ENCODE measurements at places on chromosomes 7 and 10. TPM values are rescaled to one million over a fixed set of nuclear protein-coding genes. Genes with fewer than 3 reads are reported as not detected.

CAMK1D gene
- polyA plus RNA-seq: 9.9 TPM

IGF2BP3 gene
- polyA plus RNA-seq: 64.2 TPM

CALN1 gene
- polyA plus RNA-seq: 0.83 TPM

LOXL4 gene
- 3.6 TPM for polyA plus RNA-seq

INHBA gene
- polyA plus RNA-seq: 5.5 TPM

GRCh38 chr7:74134117-74134620 lies 40.0 kb upstream of the EIF4H start:
- DNase-seq: no peak

- DNase-seq: no peak
Measured at GRCh38 chr10:132106431-132106830, 40.7 kb downstream of the JAKMIP3 start.

- DNase-seq: no peak
Measured at GRCh38 chr10:13812804-13813203, 226.0 kb downstream of the PRPF18 start.

- no peak for DNase-seq
Measured at GRCh38 chr10:123786896-123787295, 104.7 kb downstream of the CPXM2 start.

DNA sequence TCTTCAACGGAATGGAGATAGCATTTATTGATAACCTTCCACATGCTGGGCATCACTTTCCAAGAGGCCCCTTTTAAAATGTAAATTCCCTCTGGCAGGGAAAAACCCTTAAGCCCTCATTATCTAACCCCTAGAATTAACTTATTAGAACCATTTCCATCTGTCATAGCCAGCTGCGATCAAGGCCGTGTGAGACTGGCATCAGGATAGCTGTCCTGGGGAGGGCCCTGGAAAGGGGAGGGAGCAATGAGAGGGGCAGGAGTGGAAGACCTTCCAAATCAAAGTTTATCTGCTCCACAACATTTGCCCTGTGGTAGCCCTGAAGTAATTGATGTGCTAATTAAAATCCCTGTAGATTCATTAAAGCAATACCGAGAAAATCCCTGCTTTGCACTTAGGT lies 45.0 kb upstream of the JAZF1 start:
- DNase-seq: no peak

- DNase-seq: no peak
Measured at GRCh38 chr7:130733931-130734814, at the start of gene KLF14. KLF14 (minus strand) TSS chr7:130734207; CDS start chr7:130734033, 174 bp downstream.

GRCh38 chr10:123635131-123635530 lies 31.0 kb upstream of the GPR26 start:
- no peak for DNase-seq

DNA sequence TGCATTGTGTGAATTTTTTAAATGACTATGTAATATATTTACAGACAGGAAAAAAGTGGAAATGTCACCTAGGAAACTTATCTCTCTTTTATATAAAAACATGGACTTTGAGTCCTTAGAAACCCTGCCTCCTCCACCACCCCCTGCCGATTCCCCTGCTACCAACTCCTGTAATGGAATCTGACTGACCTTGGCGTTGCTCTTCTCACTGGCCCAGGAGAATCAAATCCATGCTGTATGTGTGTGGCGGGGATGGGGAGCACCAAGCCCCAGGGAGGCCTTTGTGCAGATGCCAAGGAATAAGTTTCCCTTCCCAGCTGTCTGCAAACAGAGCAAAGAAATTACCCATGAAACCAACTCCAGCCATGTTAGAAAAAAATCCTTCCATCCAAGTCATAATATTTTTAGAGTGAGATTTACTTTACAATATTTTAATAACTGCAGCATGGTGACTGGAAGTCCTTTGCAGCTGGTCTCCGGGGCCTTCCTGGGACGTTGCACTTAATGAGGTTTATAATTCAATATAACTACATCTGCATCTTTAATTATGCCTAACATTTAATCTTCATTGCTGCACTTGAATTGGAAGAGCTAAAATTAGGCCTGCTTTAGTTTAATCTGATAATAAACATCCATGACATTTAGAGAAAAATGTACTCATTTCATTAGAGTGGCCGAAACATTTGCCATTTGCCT lies 111.4 kb upstream of the CACUL1 start:
- no peak for DNase-seq

- DNase-seq: no peak
Measured at GRCh38 chr7:155377838-155378579, 79.9 kb upstream of the EN2 start.

GRCh38 chr7:94088560-94088959 lies 84.4 kb upstream of the BET1 start:
- no peak for DNase-seq

DNA sequence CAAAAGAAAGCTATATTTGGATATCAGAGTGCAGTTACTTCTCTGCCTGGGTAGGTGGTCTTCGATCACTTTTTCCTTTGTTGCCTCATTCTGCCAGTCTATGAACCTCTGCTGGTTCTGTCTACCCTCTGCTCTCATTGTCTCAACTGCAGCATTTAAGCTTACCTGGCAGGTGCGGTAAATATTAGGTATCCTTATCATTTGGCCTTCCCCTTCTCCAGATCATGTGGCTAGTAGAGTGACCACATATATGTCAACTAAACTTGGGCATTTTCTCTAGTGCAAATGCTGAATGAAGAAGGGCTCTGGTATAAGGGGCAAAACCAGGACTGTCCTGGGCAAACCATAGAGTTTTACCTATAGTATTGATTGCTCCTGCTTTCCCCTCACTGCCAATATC lies 180.8 kb downstream of the MDFIC start:
- DNase-seq: no peak

DNA sequence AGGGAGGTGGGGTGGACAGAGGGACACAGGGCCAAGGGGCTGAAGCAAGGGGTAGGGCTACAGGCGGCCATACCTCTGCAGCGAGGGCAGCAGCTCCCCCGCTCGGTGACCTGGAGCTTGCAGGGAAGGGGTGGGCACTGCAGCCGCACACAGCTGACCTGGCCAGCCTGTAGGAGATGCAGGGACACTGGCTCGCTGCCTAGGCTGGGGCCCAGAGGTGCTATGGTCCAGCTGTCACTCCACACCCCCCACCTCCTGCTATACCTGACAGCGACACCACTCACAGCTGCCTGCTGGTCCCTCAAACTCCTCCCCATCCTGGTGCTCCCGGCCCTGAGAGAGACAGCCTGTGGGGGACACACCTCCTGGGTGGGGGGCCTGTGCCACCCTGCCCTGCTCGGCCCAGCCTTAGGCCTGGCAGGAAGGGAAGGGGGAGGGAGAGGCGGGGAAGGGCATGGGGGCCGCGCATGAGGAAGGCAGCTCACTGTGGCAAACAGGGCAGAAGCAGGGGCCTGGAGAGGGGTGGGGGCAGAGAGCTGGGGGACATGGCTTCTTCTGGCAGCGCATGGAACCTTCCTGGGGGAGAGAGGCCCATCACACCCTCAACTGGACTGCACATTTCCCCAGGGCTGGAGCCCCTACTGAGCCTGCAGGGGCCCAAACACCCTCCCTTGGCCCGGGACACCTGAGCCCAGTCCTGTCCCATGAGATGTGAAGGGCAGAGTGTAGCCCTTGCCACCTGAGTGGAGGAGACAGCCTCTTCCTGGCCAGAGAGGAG lies 23.9 kb downstream of the ATP6V1F start:
- DNase-seq: no peak

DNA sequence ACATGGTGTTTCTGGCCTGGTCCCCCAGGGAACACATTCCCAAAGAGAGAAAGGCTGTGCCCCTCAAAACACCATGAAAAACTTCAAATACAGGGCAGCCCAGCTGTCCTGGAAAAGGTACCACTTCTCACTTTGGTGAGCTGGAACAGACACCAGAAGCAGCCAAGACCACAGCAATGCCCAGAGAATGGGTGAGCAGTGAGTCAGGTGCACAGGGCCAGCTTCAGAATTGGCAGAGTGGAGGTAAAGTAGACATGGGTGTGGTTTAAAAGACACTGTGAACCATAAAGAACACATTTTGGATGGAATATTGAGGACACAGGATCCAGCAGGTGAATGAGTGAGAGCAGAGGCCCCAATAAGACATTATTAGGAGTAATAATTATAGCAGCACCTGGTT lies 51.3 kb downstream of the FAM13C start:
- DNase-seq: no peak

- no peak for DNase-seq
Measured at GRCh38 chr7:85896531-85896930, 709.7 kb upstream of the SEMA3D start.

DNA sequence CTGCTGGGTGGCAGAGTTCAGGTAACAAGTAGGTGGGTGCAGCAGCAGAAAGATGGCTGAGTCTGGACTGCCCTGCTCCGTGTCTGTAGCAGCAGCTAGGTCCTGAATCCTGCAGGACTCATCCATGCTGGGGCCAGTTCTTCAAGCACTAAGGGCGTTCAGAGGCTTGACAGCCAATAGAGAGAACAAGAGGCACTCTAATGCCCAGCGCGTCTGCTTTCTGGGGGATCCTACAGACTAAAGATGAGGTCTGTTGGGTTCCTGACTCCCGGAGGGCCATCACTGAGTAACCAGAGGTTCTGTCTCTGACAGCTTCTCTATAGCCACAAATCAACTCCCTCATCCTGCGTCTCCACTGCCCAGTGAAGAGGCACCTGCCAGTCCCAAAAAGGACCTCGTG lies 125.5 kb downstream of the PTPN20 start:
- DNase-seq: no peak

DNA sequence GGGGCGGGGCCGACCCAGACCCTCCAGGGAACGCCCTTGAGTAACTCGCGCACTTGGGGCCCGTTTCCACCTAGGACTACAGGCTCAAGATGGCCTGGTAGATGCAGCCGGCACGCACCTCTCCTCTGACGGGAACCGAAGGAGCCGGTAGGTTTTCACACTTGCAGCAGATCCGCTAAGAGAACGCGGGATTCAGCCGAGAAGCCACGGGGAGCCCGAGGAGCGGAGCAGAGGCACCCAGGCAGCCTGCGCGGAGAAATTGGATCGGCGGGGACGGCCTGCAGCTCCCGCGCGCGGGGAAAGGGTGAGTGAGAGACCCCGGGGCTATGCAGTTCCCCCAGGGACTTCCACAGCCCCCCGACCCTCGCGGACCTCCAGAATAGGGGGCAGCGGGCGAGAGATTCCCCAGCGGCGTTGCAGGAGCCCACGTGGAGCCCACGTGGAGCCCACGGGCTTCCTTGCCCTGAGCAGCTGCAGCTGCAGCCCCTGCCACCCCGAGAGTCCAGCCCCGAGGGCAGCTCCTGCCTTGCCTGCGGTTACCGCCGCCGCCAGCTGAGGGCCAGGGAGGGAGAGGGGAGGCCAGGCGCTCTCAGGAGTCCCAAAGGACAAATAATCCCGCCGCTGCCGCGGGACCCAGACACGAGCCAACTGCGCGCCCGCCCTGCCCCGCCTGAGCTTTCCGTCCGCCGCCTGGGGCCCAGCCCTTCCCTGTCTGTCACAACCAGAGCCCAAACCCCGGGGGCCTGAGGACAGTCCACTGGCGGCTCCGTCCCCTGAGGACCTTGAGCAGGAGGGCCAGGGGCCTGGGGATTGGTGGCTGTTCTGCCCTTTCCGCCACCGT lies 13.1 kb downstream of the IFT22 start:
- DNase-seq: no peak

DNA sequence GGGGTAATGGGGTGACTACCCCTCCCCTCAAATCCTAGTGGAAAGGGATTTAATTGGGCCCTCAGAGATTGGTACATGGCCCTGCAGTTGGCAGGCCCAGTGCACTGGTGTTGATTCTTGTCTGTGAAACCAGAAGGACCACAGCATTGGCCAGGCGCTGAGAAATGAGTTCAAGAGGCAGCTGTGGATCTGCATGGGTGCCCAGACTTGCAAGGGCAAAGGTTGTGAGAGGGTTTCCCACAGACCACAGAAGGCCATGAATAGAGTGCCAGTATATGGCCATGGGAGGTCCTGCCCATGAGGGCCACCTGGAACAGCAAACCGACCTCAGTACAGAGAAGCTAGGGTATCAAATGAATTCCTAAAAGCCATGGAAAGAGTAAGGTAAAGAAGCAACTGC lies 32.9 kb downstream of the TMEM168 start:
- no peak for DNase-seq

- no peak for DNase-seq
Measured at GRCh38 chr10:91541481-91541880, 91.4 kb downstream of the PPP1R3C start.

DNA sequence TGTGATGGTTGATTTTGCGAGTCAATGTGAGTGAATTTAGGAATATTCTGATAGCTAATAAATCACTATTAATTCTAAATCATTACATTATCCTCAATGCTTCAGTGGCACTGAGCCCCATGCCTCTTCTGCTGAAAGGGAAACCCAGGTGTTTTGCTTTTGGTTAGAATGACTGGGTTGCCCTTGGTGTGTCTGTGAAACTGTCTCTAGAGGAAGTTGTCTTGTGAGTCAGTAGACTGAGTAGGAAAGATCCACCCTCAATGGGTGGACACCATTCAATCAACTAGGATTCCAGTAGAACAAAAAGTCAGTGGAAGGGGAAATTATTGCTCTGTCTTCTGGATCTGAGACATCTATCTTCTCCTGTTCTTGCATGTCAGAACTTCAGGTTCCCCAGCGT lies 472.4 kb downstream of the ANKRD7 start:
- DNase-seq: no peak

DNA sequence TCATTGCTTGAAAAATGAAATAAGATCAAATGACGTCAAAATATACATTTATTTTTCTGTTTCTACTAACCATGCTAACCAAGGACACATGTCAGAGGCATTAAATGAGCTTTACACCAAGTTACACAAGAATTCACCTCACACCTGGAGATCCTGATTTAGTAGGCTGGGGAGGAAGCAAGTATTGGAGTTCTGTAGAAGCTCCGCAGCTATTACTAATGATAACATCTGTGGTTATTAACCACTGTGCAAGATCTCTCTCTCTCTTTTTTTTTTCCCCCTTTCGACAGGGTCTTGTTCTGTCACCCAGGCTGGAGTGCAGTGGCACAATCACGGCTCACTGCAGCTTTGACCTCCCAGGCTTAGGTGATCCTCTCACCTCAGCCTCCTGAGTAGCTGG lies 104.0 kb downstream of the ZNF22 start:
- DNase-seq: no peak

- DNase-seq: no peak
Measured at GRCh38 chr10:11325817-11326216, 285.6 kb downstream of the USP6NL start.

DNA sequence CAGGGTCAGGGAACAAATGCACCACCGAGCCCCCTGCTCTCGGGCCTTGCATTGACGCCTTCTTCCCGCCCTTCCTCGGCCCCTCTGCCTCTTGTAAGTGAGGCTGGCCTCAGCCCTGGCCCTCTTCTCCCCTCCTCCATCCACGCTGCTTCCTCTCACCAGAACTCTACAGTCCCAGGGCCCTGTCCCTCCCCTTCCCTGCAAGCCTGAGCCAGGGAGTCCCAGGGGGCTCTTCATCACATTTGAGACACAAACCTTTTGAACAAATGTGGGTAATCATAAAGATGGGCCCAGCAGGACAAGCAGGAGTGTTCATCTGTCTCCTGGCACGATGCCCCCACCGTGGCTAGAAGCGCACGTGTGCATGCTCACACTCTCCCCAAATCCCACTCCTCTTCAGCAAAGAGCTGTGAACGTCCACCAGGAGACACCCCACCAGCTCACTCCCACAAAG lies 57.7 kb downstream of the SLIT1 start:
- DNase-seq: no peak
